ENCODE measurements at places on chromosomes 12 and 14. TPM values are rescaled to one million over a fixed set of nuclear protein-coding genes. Genes with fewer than 3 reads are reported as not detected.
A peak's percentile ranks its signal among the peaks of the same experiment; 100 is the strongest.

DNA sequence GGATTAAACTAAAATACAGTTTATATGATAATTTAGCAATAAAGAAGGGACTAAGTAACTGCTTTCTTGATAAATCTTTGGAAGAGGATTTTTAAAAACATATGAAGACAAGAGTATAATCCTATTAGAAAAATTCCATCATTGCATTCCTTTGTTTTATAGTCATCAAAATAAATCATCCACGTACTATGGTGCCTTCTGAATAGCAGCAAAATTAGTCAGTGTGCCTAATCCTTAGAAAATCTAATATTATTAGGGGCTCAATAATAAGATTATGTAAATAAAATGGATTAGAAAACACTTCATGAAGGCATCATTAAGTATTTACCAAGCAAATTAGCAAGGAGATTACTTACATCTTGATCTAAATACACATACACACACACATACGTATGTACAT lies 102.1 kb downstream of the KCNH5 start:
- H3K27ac ChIP-seq: no peak overlapping the region
- no peak overlapping the region for H3K4me3 ChIP-seq
- no peaks in the 10 kb centered on the region for H3K4me1 ChIP-seq
- no peaks in the 10 kb centered on the region for H3K36me3 ChIP-seq

- H3K27ac ChIP-seq: no peak overlapping the region
- H3K27me3 ChIP-seq: no peaks in the 10 kb centered on the region
- H3K4me1 ChIP-seq: no peaks in the 10 kb centered on the region
- H3K4me3 ChIP-seq: no peak overlapping the region
- no peaks in the 10 kb centered on the region for H3K36me3 ChIP-seq
Observed at GRCh38 chr14:81234278-81234677, 13.5 kb upstream of the GTF2A1 start.

- H3K4me3 ChIP-seq: no peak overlapping the region
- no peaks in the 10 kb centered on the region for H3K4me1 ChIP-seq
- H3K27me3 ChIP-seq: no peaks in the 10 kb centered on the region
- no peak overlapping the region for H3K27ac ChIP-seq
- DNase-seq: no peak
Observed at GRCh38 chr12:117863002-117863709, 105.6 kb downstream of the KSR2 start.

DNA sequence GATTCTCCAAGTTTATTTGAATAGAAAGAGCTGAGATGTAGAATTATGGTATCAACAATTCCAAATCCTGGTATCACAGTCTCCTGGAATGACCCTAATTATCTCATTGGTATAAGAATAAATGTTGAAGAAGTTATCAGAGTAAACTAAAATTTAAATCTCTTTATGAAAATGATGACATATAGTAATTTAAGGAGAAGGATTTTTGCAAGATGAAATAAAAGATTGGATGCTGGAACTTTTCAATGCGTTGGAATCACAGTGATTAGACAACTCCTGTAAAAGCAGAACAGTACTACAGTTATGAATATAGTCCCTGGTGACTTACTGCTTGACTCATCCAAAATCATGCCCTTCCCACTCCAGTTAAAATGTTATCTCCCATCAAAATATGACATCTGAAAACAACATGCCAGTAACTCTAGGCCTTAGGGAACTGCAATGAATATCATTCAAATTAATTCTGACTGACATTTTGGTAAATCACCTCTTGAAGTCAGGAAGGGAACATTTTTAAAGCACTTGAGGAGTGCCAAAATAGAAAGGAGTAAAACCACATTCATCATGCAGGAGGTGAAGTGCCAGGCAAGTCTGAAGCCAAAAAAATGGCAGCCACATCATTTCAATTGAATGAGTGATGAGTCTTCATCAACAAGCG lies 197.8 kb upstream of the PRKD1 start:
- no peak for DNase-seq
- no peak overlapping the region for H3K27ac ChIP-seq
- H3K36me3 ChIP-seq: no peaks in the 10 kb centered on the region
- no peaks in the 10 kb centered on the region for H3K4me1 ChIP-seq

- no peaks in the 10 kb centered on the region for H3K36me3 ChIP-seq
- no peaks in the 10 kb centered on the region for H3K27me3 ChIP-seq
- H3K4me3 ChIP-seq: no peak overlapping the region
- no peak overlapping the region for H3K27ac ChIP-seq
- H3K4me1 ChIP-seq: no peaks in the 10 kb centered on the region
Observed at GRCh38 chr12:13777374-13777773, 204.0 kb downstream of the GRIN2B start.

ACVRL1 gene
- 121 TPM for total RNA-seq

DNA sequence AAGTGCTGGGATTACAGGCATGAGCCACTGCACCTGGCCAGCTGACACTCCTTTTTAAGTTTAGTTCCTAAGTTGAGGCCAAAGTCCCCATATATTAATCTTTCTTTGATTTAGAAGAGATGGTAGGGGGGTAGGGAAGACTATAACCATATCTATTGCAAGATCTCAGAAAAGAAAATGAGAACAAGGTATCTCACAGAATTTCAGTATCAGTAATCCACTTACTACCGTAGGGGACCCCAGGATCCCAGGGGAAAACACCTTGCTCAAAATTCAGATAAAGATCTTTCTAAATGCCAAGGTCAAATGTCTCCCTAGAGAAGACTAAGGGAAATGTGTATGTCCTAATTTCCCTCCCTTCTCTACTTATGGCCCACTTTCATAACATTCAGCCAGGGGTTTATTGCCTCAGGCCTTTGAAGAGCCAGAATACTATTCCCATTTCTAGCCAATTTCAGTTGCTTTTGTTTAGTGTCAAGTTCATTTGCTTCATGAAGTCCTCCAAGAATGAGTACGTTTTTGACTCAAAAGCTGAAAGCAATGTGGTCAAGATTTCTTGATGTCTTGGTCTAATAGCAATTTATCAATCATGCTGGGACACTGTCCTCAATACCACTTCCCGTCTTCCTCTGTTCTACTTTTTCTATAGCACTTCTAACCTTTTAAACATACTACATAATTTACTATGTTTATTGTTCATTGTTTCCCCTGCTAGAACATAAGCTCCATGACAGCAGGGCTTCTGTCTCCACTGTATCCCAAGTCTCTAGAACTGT lies 86.3 kb downstream of the DCAF5 start:
- H3K36me3 ChIP-seq: no peaks in the 10 kb centered on the region
- no peak overlapping the region for H3K4me3 ChIP-seq
- DNase-seq: no peak
- H3K27me3 ChIP-seq: no peaks in the 10 kb centered on the region
- H3K4me1 ChIP-seq: no peaks in the 10 kb centered on the region

- H3K4me1 ChIP-seq: no peaks in the 10 kb centered on the region
- no peak overlapping the region for H3K4me3 ChIP-seq
- DNase-seq: no peak
- H3K36me3 ChIP-seq: no peaks in the 10 kb centered on the region
- H3K27ac ChIP-seq: no peak overlapping the region
Observed at GRCh38 chr12:19792028-19792427, 352.7 kb downstream of the AEBP2 start.

GRCh38 chr12:32897281-32897610 lies 669 bp upstream of the PKP2 start:
- no peaks in the 10 kb centered on the region for H3K36me3 ChIP-seq
- peaks cover 4% of the 10 kb centered on the region for H3K4me1 ChIP-seq
- DNase-seq: no peak

GRCh38 chr14:38233218-38233617 lies 22.7 kb downstream of the CLEC14A start:
- DNase-seq: no peak
- H3K4me1 ChIP-seq: no peaks in the 10 kb centered on the region
- no peak overlapping the region for H3K27ac ChIP-seq

DNA sequence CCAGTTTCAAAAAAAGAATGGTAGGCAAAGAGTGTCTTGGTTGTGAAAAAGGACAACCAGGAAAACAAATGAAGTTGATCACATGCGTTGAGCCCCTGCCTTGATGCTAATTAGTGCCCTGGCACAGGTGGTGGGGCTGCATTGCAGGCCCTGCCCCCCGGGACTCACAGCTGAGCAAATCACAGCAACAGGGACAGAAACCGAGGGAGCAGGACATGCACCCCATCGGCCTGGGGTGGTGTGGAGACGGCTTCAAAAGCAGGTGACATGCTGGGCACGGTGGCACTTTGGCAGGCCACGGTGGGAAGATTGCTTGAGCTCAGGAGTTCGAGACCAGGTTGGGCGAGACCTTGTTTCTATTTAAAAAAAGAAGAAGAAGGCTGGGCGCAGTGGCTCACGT lies 1.1 kb upstream of the PAPLN start:
- H3K27ac ChIP-seq: no peak overlapping the region
- H3K4me1 ChIP-seq: peaks cover 11% of the 10 kb centered on the region
- no peaks in the 10 kb centered on the region for H3K36me3 ChIP-seq
- peaks cover 22% of the 10 kb centered on the region for H3K27me3 ChIP-seq
- no peak for DNase-seq

DNA sequence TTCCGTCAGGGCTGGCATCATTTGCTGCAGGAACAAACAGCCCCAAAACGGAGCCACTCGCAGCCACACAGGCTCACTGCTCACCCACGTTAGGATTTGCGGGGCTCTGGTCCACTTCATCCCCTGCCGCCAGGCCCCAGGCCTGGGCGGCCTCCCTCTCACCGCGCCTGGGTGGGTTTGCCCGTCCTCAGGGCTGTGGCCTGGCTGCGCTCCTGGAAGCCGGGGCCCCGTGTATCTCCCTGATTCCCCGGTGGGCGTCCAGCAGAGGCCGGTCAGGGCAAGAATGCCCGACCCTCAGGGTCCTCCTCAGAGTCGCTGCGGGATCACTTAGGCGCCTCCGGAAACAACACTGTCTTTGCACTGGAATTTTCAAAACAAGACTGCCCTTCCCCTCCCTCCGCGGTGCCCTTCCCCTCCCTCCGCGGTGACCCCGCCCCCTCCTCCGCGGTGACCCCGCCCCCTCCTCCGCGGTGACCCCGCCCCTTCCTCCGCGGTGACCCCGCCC lies 15.7 kb upstream of the FBRSL1 start:
- DNase-seq: no peak
- no peak overlapping the region for H3K27ac ChIP-seq
- no peaks in the 10 kb centered on the region for H3K27me3 ChIP-seq
- no peaks in the 10 kb centered on the region for H3K4me1 ChIP-seq
- H3K36me3 ChIP-seq: no peaks in the 10 kb centered on the region

BCL11B gene
- total RNA-seq: 5.6 TPM

- DNase-seq: no peak
- H3K27me3 ChIP-seq: no peaks in the 10 kb centered on the region
- H3K4me1 ChIP-seq: peaks cover 5% of the 10 kb centered on the region
- H3K36me3 ChIP-seq: peaks cover 4% of the 10 kb centered on the region
- H3K27ac ChIP-seq: peak overlapping the region; percentile 91
- H3K4me3 ChIP-seq: peak overlapping the region; percentile 78
Observed at GRCh38 chr12:49017891-49018260, 700 bp downstream of the PRKAG1 start.

DNA sequence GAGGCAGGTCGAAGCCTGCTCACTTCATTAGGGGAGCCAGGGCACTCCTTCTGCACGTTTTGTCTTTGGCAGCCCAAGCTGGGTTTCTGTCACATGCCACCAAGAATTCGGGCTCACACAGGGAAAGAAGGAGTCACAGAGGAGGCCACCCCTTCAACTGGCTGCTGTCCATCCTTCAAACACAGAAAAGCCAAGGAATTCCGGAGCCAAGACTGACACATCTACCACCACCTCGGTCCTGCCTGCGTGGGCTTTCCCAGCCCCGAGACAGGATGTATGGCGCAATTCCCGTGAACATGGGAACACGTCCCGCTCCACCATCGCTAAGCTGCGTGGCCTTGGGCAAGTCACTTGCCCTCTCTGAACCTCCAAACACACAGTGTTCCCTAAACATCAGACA lies 70.4 kb downstream of the NCOR2 start:
- DNase-seq: no peak
- H3K27me3 ChIP-seq: no peaks in the 10 kb centered on the region

GRCh38 chr14:49953196-49953595 lies 60.3 kb downstream of the ARF6 start:
- no peaks in the 10 kb centered on the region for H3K27me3 ChIP-seq
- peak overlapping the region; percentile 82 for H3K27ac ChIP-seq
- no peaks in the 10 kb centered on the region for H3K4me1 ChIP-seq

MYO1H gene
- total RNA-seq: not detected

GRCh38 chr14:74018174-74018585 lies 908 bp downstream of the ENTPD5 start:
- DNase-seq: no peak
- H3K27ac ChIP-seq: peak overlapping the region; percentile 99
- no peaks in the 10 kb centered on the region for H3K27me3 ChIP-seq
- no peaks in the 10 kb centered on the region for H3K36me3 ChIP-seq
- peak overlapping the region; percentile 82 for H3K4me3 ChIP-seq
- H3K4me1 ChIP-seq: no peaks in the 10 kb centered on the region

DNA sequence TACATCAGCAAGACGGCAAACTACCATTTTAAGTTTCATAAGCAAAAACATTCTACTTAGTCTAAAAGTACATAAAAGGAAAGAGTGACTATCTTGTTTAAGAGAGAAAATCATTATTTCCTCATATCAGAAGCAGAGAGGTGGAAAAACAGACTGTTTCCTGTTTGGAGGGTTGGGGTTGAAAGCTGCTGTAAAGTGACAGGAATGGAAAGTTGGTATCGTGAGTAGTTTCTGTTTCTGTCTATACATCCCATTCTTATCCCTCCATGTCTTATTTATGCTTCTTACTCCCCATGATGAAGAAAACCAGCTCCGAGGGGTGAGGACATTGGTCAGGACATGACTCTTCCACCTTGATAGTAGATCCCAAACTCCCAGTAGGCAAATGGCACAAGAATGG lies 216.5 kb downstream of the EGLN3 start:
- no peaks in the 10 kb centered on the region for H3K4me1 ChIP-seq
- DNase-seq: no peak
- no peak overlapping the region for H3K4me3 ChIP-seq
- no peaks in the 10 kb centered on the region for H3K27me3 ChIP-seq

GRCh38 chr12:130916241-130916911 lies 37.3 kb upstream of the ADGRD1 start:
- H3K4me1 ChIP-seq: no peaks in the 10 kb centered on the region
- H3K27ac ChIP-seq: no peak overlapping the region
- peak; percentile 31 for DNase-seq

DNA sequence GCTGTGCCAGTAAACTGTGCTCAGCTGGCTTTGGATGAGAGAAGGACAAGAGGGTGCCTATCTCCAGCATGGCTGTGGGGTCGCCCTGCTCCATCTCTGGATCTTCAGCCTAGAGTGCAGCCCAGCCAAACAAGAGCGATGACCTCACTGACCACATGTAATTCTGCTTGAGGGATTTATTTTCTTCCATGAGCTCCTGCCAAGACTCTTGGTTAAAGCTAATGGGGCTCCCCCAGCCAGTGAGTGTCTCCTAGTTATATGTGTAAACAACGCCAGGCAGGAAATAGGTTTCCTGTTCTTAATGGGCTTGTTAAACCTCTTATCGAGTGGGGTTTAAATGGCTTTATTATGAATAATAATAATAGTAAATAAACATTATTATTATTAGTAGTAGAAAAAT lies 397.2 kb downstream of the NRXN3 start:
- H3K4me1 ChIP-seq: no peaks in the 10 kb centered on the region
- DNase-seq: no peak
- no peaks in the 10 kb centered on the region for H3K27me3 ChIP-seq
- no peak overlapping the region for H3K4me3 ChIP-seq

- H3K4me3 ChIP-seq: peak overlapping the region; percentile 75
- H3K4me1 ChIP-seq: no peaks in the 10 kb centered on the region
- no peak for DNase-seq
- peak overlapping the region; percentile 89 for H3K27ac ChIP-seq
- H3K36me3 ChIP-seq: no peaks in the 10 kb centered on the region
Observed at GRCh38 chr14:75660238-75660629, 442 bp downstream of the ERG28 start.

Measured in colonic mucosa (tissue), 4 donors.